ENCODE measurements at places on chromosomes 6 and 20.

DNA sequence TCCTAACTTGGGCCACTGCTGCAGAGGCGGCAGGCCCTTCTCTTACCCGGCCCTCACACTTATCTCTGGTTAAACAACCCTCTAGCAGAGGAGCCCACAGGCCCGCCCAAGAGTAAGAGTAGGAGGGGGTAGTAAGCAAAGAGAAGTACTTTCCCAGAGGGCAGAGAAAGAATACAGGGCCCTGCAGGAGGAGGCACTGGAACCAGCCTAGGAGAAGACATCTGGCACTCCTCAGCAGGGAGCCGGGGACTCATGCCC lies 10.1 kb downstream of the MTCH1 start:
- H3K36me3 ChIP-seq: peaks cover 76% of the 10 kb centered on the region
- no peak overlapping the region for H3K27ac ChIP-seq
- H3K4me1 ChIP-seq: peaks cover 4% of the 10 kb centered on the region
- no peak overlapping the region for H3K4me3 ChIP-seq
- no peaks in the 10 kb centered on the region for H3K27me3 ChIP-seq

- H3K4me1 ChIP-seq: peaks cover 3% of the 10 kb centered on the region
- no peak overlapping the region for H3K4me3 ChIP-seq
- H3K27me3 ChIP-seq: peaks cover 92% of the 10 kb centered on the region
These were observed 2.5 kb upstream of the BHLHE23 start for GRCh38 chr20:63009045-63009961.

DNA sequence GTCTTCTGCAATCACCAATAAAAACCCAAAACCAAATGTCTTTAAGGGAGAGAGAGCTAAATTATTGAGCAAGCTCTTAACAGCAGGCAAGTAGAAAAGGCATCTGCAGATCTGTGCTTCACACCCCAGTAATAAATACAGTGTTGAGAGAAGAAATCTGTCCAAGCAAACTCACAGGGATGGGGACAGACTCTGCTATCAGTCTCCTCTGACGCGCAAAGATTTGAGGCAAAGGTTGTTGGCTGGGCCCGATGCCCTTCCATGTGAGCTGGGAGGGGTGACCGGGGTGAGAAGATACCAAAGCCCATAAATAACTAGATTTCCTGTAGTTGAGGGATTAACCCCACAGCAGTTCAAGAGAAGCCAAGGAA lies 315.2 kb upstream of the SOX4 start:
- H3K27me3 ChIP-seq: no peaks in the 10 kb centered on the region
- no peak overlapping the region for H3K4me3 ChIP-seq
- H3K36me3 ChIP-seq: no peaks in the 10 kb centered on the region
- H3K27ac ChIP-seq: no peak overlapping the region
- H3K4me1 ChIP-seq: no peaks in the 10 kb centered on the region
- DNase-seq: no peak

DNA sequence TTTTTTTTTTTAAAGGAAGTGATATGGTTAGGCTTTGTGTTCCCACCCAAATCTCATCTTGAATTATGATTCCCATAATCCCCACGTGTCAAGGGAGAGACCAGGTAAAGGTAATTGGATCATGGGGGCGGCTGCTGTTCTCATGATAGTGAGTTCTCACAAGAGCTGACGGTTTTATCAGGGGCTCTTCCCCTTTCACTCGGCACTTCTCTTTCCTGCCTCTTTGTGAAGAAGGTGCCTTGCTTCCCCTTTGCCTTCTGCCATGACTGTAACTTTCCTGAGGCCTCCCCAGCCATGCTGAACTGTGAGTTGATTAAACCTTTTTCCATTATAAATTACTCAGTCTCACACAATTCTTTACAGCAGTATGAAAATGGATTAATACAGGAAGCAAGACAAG lies 64.3 kb downstream of the ZFP64 start:
- H3K27ac ChIP-seq: no peak overlapping the region
- H3K27me3 ChIP-seq: no peaks in the 10 kb centered on the region
- H3K36me3 ChIP-seq: no peaks in the 10 kb centered on the region
- H3K4me3 ChIP-seq: no peak overlapping the region
- no peak for DNase-seq

- no peaks in the 10 kb centered on the region for H3K27me3 ChIP-seq
- peaks cover 8% of the 10 kb centered on the region for H3K4me1 ChIP-seq
- H3K36me3 ChIP-seq: no peaks in the 10 kb centered on the region
- no peak for DNase-seq
- no peak overlapping the region for H3K27ac ChIP-seq
These were observed 64.1 kb upstream of the SIRPA start for GRCh38 chr20:1831096-1831495.

DNA sequence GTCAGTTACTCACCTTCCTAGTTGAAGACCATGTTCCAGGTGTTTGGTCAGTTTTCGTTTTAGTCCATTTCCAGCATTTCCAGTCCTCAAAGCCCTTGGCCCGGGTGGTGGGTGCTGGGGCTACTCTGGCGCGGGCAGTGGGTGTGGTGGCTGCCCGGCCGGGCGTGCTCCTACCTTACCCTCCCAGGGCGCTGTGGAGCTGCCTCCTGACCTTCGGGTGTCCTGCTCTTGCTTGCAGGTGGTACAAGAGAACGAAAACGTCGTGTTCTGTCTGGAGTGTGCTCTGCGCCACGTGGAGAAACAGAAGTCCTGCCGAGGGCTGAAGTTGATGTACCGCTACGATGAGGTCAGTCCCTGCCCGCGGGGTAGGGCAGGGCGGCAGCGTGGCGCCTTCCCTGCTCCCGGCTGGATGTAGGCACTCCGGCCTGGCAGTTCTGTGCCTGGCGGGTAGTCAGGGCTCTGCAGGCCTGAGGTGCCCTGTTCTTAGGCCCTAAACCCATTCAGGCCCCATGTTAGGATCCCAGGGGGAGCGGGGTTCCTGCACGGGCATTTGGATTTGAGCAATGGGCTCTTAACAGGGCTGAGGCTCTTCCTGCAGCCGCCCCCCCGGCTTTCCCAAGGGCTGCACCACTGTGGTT lies 145.8 kb downstream of the DTNBP1 start:
- no peak overlapping the region for H3K27ac ChIP-seq
- H3K4me3 ChIP-seq: no peak overlapping the region
- DNase-seq: no peak
- no peaks in the 10 kb centered on the region for H3K4me1 ChIP-seq
- H3K36me3 ChIP-seq: peaks cover 31% of the 10 kb centered on the region
- no peaks in the 10 kb centered on the region for H3K27me3 ChIP-seq

- H3K4me3 ChIP-seq: peak overlapping the region; percentile 89
- H3K27ac ChIP-seq: peak overlapping the region; percentile 74
- H3K36me3 ChIP-seq: peaks cover 6% of the 10 kb centered on the region
- H3K4me1 ChIP-seq: peaks cover 34% of the 10 kb centered on the region
- DNase-seq: no peak
These were observed 1.6 kb downstream of the MYLIP start for GRCh38 chr6:16130437-16130891.

GRCh38 chr6:82022614-82023129 lies 224.9 kb downstream of the IBTK start:
- no peak overlapping the region for H3K4me3 ChIP-seq
- H3K36me3 ChIP-seq: no peaks in the 10 kb centered on the region
- H3K27ac ChIP-seq: peak overlapping the region; percentile 57
- H3K27me3 ChIP-seq: no peaks in the 10 kb centered on the region

GRCh38 chr20:38184101-38184500 lies 19.0 kb upstream of the TGM2 start:
- no peak for DNase-seq
- peaks cover 9% of the 10 kb centered on the region for H3K4me1 ChIP-seq
- H3K4me3 ChIP-seq: no peak overlapping the region
- no peaks in the 10 kb centered on the region for H3K36me3 ChIP-seq
- no peaks in the 10 kb centered on the region for H3K27me3 ChIP-seq

DNA sequence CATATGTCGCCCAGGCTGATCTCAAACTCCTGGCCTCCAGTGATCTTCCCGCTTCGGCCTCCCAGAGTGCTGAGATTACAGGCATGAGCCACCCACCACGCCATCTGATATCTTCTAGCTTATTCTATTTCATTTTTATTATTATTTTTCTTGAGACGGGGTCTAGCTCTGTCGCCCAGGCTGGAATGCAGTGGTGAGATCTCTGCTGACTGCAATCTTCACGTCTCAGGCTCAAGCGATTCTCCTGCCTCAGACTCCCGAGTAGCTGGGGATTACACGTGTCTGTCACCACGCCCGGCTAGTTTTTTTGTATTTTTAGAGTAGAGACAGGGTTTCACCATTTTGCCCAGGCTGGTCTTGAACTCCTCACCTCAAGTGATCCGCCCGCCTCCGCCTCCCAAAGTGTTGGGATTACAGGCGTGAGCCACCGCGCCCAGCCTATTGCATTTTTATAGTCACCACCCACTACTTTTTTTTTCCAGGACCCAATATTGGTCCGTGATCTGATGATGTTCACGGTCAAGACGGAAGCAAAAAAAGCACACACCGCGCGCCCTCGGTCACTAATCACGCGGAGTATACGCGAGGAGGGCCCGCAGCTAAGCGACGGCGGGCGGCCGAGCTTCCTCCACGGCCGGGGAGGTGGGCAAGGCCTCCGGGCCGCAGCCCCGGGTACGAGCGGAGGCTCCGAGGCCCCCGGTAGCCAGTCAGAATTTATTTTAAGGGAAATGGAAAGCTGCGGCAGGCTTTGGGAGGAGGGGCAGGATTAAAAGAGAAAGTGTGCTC lies 1.1 kb upstream of the LSM14B start:
- no peaks in the 10 kb centered on the region for H3K27me3 ChIP-seq
- peak overlapping the region; percentile 85 for H3K27ac ChIP-seq
- no peak for DNase-seq
- H3K36me3 ChIP-seq: peaks cover 8% of the 10 kb centered on the region
- H3K4me1 ChIP-seq: peaks cover 31% of the 10 kb centered on the region
- H3K4me3 ChIP-seq: peak overlapping the region; percentile 71

DNA sequence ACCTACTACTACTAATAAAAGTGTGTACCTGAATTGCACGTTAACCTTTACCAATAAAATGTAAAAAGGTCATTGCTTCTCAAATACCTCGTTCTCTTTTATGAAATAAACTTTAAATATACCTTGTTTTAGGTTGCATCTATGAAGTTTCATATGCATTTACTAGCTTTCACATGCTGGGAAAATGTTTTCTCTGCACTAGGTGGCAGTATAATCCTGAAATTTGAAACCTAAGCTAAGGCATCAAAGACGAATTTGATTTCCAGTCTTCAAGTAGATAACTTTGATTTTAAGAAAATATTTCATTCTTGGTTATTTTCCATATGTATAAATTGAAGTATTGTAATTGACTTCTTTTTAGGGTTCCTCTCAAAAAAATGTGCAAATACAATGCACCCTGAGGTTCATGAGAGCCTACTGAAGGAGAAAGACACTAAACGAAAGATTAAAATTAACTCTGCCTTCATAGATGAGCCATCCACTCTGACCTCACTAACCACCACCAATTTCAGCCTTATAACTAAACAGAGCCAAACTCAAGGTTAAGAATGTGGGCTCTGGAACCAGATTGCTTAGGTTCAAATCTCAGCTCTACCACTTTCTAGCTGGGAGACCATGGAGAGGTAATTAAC lies 7.3 kb upstream of the COL9A1 start:
- H3K27ac ChIP-seq: no peak overlapping the region
- peaks cover under 1% of the 10 kb centered on the region for H3K27me3 ChIP-seq
- DNase-seq: peak; percentile 8

DNA sequence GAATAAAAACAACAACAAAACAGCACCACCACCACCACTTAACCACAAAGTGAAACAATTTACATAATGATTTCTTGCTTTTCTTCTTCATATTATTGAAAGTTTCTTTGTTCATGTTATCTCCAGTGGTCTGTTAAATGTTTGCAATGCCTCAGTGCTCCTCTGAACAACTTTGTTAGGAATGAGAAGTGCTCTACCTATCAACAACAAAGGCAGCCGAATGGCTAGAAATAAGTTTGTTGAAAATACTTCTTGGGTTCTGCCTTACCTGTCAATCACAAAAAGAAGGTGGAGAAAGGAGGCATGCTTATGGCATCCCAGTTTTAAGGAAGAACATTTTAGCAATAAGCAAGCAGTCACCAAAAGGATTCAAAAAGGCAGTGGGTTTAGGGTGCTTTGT lies 490.2 kb downstream of the PRKN start:
- no peak overlapping the region for H3K27ac ChIP-seq
- no peaks in the 10 kb centered on the region for H3K36me3 ChIP-seq
- no peak for DNase-seq
- H3K27me3 ChIP-seq: no peaks in the 10 kb centered on the region
- peaks cover 3% of the 10 kb centered on the region for H3K4me1 ChIP-seq
- H3K4me3 ChIP-seq: no peak overlapping the region

DNA sequence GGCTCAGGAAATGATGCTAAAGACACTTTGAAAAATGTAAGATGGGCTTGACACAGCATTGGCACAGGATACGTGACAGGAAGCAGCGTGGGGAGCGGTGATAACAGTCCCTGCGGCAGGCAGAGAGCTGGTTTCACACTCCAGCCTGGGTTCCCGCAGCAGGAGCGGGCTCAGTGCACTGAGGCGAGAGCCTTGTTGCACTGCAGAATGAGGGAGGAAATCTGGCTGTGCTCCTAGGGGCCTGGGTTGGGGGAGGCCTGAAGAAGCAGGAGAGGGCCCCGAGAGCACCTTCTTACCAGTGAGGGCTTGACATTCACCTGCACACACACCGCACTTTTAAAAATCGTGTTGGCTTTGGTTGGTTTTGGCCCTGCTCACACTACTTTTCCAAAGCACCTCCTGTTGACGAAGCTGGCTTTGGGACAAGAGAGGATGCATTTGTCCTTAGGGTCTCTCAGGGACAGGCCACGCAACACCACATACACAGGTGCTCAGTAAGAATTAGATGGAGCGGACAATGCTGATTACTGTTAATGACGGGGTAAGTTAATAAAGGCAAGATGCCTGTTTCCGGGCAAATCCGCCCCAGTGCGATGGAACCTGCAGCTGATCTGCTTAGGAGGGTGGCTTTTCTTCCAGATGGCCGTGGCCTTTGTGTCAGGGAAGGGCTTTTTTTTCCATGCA lies 49.4 kb upstream of the ARMC2 start:
- no peak overlapping the region for H3K4me3 ChIP-seq
- no peaks in the 10 kb centered on the region for H3K27me3 ChIP-seq
- peaks cover 63% of the 10 kb centered on the region for H3K4me1 ChIP-seq
